ENCODE measurements at places on chromosomes 7 and 10.
A peak's percentile ranks its signal among the peaks of the same experiment; 100 is the strongest.

- no peak for DNase-seq
Measured at GRCh38 chr10:93874309-93875031, 19.3 kb upstream of the SLC35G1 start.

GRCh38 chr10:92010047-92010735, 86.6 kb downstream of the BTAF1 start:
- no peak for DNase-seq

DNA sequence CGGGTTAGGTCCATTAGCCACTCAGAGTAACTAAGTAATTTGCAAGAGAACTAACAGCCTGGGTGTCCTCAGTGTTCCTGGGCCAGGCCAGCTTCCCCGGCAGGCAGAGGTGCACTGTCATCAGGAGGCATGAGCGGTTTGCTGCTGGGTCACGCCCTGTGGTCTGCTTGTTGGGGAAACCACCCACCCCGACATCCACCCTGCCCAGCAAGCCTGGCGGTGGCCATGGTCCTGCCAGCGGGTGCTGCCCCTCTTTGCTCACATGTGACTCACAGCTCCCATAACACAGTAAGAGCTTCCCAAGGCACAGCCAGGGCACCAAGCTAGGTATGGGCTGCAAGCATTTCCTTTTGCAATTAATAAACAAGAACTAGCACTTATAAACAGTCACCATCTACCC, 75.9 kb downstream of the RGS10 start:
- DNase-seq = no peak

- DNase-seq = no peak
Measured at GRCh38 chr7:30268586-30268985, 15.8 kb upstream of the ZNRF2 start.

GRCh38 chr7:15594461-15594860, 32.6 kb upstream of the AGMO start:
- no peak for DNase-seq

- DNase-seq = no peak
Measured at GRCh38 chr10:102341038-102341688, 54.3 kb upstream of the NFKB2 start.

- DNase-seq = no peak
Measured at GRCh38 chr7:39085590-39086049, 107.9 kb downstream of the POU6F2 start.

DNA sequence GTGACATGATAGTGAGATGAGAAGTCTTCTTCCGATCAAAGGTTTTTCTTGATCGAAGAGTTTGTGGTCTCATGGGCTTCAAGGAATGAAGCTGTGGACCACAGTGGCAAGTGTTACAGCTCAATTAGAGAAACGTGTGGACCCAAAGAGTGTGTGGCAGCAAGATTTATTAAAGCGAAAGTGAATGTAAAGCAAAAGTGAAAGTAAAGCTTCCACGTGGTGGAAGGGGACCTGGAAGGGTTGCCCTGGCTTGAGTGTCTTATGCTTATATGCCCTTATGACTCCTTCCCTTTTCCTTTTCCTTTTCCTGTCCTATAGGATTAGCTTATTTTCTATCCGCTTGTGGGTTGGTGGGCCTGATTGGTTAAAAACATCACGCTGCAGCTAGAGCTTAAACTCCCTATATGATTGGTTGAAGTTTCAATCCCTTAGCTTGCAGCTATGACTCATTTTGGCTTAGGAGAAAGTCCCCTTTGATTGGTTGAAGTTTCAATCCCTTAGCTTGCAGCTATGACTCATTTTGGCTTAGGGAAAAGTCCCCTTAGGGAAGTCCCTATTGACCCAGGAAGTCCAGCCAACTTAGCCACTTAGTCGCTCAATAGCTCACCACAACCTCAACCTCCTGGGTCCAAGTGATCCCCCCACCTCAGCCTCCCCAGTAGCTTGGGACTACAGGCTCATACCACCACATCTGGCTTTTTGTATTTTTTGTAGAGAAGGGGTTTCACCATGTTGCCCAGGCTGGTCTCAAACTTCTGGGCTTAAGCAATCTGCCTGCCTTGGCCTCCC, 34.7 kb downstream of the MRPS24 start:
- DNase-seq = no peak

DNA sequence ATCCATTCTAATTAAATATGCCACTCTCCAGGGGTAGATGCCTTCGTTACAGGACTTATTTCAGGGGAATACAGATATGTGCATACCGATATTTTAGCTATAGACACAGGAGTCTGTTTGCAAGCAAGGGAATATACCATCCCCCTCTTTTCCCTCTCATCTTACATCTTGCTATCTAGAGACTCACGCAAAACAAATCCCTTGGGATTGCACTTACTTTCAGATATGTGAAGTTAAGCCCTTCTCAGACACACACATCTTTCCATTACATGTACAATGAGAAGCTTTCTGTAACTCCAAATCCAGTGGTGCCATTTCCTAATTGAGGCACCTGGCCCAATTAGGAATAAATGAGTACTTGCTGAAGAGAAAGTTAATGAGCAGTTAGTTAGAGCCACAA, 250.4 kb upstream of the FZD8 start:
- no peak for DNase-seq

DNA sequence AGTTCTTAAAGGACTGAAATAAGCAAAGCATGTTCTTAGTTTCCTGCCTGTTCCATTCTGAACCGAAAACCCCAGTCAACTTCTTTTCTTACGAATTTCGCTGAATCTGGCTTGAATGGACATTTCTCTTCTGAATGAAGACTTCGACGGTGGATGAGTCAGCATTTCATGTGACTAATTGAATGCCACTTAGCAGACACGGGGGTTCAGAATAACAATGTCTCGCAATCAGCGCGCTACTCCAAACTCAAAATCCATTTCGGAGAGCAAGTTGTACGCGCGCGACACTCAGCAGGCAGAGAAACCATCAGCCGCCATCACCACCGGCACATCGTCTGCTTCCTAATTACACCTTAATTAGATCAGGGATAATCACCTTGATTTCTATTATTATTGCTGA, 239.0 kb upstream of the KLF6 start:
- no peak for DNase-seq

GRCh38 chr7:756231-756927, 29.3 kb upstream of the PRKAR1B start:
- no peak for DNase-seq

DNA sequence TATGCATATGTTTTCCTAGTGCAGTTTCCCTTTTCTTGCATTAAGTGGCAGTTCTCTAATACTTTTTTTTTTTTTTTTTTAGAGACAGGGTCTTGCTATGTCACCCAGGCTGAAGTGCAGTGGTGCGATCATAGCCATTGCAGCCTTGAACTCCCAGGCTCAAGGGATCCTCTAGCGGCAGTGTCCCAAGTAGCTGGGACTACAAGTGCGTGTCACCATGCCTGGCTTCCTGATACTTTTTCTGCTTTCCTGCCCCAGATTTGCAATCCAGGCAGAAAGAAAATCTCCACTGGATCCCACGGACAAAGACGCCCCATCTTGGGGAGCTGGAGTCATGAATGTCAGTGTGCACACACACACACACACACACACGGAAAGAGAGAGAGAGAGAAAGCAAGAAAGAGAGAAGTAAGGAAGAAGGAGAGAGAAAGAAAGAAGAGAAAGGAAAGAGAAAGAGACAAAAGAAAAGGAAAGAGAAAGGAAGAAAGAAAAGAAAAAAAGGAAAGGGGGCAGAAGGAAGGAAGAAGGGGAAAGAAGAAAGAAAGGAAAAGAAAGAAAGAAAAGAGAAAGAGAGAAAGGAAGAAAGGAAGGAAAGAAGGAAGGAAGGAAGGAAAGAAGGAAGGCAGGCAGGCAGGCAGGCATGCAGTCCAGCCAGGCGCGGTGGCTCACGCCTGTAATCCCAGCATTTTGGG, 37.5 kb upstream of the OCM2 start:
- DNase-seq = no peak

DNA sequence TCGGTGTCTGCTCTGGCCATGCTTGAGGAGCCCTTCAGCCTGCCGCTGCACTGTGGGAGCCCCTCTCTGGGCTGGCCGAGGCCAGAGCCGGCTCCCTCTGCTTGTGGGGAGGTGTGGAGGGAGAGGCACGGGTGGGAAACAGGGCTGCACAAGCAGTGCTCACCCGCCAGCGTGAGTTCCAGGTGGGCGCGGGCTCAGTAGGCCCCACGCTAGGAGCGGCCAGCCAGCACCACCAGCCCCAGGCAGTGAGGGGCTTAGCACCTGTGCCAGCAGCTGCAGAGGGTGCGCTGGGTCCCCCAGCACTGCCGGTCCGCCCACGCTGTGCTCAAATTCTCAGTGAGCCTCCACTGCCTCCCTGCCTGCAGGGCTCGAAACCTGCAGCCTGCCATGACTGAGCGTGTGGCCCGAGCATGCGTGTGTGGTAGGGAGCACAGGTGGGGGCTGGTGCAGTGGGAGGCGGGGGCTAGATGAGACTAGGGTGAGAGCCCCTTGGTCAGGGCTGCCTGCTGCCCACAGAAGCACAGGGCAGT, 223.0 kb downstream of the ZNF248 start:
- DNase-seq = no peak

GRCh38 chr7:129853661-129854268, 99.0 kb downstream of the UBE2H start:
- DNase-seq = no peak

DNA sequence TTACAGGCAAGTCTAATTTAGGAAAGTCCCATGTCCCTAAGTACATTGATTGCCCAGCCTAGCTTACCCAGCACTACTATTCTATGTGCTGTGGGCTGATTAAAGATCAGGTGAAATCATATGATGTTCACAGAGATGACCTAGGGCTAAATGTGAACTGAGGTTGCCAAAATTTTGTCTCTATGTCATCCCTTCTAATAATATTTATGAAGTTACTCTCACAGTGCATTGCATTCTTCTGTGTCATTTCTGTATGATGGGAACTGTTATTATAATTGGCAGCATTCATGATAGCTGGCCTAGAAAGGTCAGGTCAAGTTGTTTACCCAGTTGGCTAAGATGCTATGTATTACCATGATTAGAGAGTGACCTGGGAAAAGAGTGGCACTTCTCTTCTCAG, 2.8 kb upstream of the PDK4 start:
- no peak for DNase-seq

DNA sequence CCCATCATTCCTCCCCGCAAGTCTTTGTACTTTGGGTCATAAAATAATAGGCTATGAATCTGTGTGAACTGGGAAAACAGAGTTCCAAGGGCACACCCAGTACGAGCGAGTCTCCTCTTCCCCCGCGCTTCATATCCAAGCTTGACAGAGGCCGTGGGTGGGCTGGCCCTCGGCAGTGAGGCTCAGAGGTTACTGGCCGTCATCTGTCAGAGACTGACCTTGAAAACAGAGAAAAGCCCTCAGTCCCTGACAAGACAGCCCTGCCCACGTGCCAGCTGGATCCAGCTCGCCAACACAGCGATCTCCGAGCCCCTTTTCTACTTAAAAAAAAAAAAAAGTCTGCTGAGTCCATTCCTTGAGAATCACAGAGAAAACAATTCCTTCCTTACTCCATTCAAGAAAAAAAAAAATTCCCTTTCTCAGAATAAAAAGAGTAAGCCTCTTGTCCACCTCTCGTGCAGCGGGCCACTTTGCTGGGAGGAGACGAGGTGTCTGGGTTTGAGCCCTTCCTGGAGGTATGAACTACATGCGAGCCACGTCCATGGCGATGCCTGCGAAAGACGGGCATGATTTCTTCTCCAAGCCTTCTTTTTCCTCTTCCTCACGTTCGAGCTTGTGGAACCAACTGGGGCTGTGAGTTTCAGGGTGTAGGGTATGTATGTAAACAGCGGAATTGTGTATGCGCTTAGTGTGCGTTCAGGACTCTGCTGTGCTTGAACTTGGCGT, 744 bp upstream of the BICC1 start:
- DNase-seq = no peak

GRCh38 chr7:112215787-112216186, 9.3 kb downstream of the ZNF277 start:
- DNase-seq = no peak

GRCh38 chr10:102615361-102615760, 28.9 kb upstream of the TRIM8 start:
- no peak for DNase-seq

GRCh38 chr7:132225216-132226030, 350.8 kb downstream of the PLXNA4 start:
- no peak for DNase-seq

- DNase-seq = peak; percentile 89
Measured at GRCh38 chr10:103781329-103782061, 73.9 kb downstream of the SH3PXD2A start.

DNA sequence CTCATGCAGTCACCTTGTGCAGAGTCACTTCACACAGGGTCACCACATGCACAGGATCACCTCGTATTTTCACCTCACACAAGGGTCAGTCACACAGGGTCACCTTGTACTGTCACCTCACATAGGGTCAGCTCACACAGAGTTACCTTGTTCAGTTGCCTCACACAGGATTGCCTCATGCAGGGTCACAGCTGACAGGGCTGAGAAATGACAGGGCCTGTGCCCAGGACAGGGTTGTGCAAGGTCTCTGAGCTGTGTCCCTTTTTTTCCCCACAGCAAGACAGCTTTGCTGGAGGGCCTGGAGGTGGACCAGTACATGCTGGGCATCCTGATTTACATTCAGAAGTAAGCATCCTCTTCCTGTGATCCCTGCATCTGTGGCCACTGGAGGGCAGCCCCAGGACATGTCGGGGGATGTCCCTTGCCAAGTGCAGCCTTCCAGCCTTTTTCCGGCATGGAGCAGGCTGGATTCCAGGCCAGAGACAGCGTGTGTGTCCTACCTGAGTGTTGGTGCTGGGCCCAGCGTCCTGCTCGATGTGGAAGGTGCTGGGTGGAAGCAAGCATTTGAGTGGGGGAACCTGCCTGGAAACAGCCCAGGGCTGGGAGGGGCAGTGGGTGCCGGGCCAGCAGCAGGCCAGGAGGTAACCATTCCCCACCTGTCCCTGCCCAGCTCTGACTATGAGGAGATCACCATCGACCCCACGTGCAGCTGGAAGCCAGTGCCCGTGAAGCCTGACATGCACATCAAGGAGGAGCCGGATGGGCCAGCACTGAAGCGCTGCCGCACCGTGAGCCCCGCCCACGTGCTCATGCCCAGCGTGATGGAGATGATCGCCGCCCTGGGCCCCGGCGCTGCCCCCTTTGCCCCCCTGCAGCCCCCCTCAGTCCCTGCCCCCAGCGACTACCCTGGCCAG, 16.3 kb downstream of the ZMIZ2 start:
- no peak for DNase-seq

DNA sequence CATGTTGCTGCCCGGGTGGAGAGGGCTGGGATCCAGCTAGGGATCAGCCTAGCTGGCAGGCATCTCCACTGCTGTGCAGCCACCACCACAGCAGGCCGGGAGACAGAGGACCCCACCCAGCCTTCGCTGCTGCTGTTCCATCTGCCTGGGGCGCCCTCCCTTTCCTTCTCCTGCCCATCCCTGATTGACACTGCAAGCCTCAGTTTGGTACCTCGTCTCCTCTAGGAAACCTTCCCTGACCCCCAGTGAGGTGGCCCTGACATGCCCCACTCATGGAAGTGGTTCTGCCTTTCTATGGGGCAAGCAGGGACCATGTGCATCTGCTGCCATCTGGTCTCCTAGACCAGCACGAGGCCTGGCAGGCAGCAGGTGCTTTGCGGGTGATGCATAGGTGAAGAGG, 30.4 kb upstream of the DPYSL4 start:
- no peak for DNase-seq

DNA sequence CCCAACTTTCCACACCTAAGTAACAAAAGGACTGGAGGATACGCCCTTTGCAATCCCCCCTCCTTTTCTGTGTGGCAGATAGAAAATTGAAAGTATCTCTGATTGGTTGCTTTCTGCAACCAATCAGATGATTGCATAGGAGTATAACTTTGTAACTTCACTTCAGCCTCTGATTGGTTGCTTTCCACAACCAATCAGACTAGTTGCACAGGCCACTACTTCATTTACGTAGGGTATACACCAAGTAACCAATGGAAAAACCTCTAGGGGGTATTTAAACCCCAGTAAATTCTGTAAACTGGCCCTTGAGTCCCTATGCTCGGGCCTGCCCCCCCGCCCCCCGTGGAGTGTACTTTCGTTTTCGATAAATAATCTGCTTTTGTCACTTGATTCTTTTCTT, 1080.4 kb downstream of the CNTNAP2 start:
- DNase-seq = no peak
